ENCODE measurements at places on chromosomes 12 and 14. TPM values are rescaled to one million over a fixed set of nuclear protein-coding genes. Genes with fewer than 3 reads are reported as not detected.

GRCh38 chr12:41743835-41744234 lies 400.8 kb downstream of the GXYLT1 start:
- H3K4me1 ChIP-seq: no peaks in the 10 kb centered on the region
- H3K4me3 ChIP-seq: no peak overlapping the region
- no peaks in the 10 kb centered on the region for H3K27me3 ChIP-seq
- H3K27ac ChIP-seq: no peak overlapping the region
- no peak for DNase-seq

GRCh38 chr14:28242895-28243294 lies 523.7 kb upstream of the FOXG1 start:
- H3K4me1 ChIP-seq: no peaks in the 10 kb centered on the region
- DNase-seq: no peak
- H3K4me3 ChIP-seq: no peak overlapping the region
- no peaks in the 10 kb centered on the region for H3K27me3 ChIP-seq
- no peaks in the 10 kb centered on the region for H3K36me3 ChIP-seq

TSPAN11 gene
- 3.6 TPM for total RNA-seq

PUS7L gene
- 15.4 TPM for total RNA-seq

All from endothelial cell (in vitro differentiated cells).